Hematopoietic multipotent progenitor cell treated with erythropoietin and hydrocortisone succinate and interleukin-3 and kit ligand, for 17 days (in vitro differentiated cells): ENCODE measurements at places on chromosomes 6 and 20.

DNA sequence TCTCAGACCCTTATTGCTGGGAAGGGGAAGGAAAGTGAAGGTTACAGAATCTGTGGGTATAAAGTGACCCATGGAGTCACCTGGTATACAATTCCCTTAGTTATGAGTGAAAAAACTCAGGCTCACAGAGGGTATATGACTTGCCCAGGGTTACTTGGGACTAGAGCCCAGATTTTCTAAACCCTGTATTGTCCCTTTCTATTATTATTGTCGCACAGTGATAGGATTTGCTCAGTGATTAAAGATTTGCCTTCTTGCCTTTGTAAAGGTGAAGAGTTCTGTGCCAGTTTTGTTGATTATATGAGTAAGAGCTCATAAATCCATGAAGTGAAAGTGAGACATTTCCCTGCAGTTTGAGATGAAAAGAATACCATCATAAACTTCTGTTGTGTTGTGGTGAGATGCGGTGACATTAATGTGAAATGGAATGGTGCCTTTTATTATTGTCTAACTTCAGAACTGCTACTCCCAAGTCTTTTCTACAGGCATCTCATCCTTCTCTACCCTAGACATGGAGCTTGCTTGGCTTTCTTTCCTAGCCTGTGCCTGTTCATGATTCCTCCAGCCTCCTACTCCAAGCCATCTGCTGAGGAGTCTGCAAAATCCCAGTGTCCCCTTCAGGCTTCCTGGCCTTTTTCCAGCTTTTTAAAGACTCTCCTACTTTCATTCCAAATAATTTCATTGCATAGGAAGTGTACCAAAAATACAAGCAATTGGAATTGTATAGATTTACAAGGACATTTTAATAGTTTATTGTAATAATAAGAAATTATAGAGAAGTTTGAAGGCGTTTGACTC, 33.5 kb upstream of the ADIG start:
- no peak for DNase-seq

GRCh38 chr20:37801921-37802320, 101.0 kb upstream of the VSTM2L start:
- DNase-seq, result no peak

DNA sequence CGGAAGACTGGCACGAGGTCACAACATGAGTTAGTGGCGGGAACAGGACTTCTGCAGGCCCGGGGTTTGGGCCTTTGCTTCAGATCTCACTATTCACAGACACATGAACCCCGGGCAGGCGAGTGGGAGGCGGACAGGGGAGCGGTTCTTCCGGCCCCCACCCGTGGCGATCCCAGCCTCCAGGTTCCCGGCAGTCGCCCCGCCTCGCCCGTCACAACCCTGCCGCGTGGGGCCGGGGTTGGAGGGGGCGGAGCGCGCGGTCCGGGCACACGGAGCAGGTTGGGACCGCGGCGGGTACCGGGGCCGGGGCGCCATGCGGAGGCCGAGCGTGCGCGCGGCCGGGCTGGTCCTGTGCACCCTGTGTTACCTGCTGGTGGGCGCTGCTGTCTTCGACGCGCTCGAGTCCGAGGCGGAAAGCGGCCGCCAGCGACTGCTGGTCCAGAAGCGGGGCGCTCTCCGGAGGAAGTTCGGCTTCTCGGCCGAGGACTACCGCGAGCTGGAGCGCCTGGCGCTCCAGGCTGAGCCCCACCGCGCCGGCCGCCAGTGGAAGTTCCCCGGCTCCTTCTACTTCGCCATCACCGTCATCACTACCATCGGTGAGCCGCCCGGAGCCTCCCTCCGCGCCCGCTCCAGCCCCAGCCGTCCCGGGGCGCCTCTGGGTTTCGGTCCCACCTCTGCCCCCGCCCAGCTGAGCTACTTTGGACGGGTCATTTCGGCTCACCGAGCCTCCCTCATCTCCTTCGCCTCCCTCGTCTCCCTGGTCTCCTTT, at the start of gene KCNK15:
Gene KCNK15, plus strand, starts transcription at position 268 of the 769 bp plus-strand sequence. Its CDS starts 46 bp downstream, at position 314.
- DNase-seq, result no peak

DNA sequence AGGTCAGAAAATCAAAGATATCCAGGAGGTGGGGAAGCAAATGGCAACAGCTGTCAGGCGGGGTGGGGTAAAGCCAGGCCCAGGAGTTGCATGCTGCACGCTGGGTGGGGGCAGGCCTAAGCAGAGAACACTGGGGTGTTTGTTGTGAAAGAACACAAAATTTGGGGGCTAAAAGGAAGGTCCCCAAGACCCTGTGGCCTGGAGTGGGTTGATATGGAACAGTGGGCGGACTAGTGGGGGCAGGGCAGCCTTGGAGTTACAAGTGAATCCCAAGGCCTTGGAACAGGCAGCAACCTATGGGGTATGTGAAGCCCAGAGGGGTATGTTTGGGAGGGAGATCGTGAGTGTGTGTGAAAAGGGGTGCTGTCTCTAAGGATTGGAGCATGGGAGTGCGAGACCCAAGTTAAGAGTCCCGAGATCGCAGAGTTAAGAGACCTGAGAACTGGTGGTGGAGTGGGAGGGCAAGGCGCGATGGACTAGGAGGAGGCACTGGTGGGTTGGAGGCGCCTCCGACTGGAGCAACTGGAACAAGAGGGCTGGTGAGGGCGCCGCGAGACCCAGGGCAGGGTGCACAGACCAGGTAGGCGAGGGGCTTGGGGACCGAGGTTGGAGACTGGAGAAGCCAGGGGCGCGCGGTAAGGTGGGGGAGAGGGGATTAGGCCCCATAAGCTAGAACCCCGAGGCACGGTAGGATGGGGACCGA, 658 bp downstream of the CUL7 start:
- peak; percentile 38 for DNase-seq

GRCh38 chr6:141829566-141830360, 303.0 kb upstream of the GJE1 start:
- no peak for DNase-seq

GRCh38 chr6:2378891-2379652, 133.7 kb upstream of the GMDS start:
- DNase-seq, result no peak

DNA sequence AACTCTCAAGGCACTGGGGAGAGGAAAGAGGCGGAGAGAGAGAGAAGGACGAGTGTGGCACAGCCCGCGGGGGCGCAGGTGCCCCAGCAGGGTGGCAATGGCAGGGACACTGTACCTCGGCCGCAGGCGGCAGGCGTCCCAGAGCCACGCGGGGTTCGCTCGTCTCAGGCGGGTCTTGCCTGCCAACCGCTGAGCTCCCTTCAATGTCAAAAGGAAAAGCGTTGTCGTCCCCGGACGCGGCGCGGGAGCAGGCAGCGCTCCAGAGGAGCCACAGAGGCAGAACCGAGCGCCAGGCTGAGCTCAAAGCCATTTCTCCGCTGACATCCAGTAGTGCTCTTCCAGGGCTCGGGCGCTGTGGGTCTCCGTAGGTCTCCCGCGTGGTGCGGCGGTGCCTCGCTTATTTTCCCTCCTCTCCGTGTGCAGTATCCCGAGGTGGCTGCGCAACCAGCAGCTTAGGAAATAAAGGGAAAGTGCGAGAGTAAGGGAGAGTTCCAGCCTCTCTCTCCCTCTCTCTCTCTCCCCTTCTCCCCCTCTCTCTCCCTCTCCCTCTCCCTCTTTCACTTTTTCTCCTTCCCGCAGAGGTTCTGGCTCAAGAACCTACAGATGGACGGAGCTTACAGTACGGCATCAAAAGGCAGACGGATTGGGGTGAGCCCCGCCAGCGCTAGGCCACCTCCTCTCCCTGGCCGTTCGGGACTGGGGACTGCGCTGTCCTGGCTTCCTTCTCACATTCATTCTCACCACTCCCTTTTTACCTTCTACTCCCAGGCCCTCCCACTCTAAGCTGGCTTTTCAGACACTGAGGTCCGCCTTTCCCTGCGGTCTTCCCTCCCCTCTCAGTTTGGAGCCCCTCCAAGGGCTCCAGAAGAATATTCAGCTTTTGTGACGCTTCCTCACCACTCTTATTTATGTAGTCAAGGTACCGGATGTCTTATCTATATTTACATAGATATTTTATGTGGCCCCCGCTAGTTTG, at the start of gene LAMA4:
Gene LAMA4, minus strand, starts transcription at position 727 of the 976 bp plus-strand sequence. Its CDS starts 417 bp downstream, at position 310.
- no peak for DNase-seq
